ENCODE measurements at places on chromosomes 2 and 18.

DNA sequence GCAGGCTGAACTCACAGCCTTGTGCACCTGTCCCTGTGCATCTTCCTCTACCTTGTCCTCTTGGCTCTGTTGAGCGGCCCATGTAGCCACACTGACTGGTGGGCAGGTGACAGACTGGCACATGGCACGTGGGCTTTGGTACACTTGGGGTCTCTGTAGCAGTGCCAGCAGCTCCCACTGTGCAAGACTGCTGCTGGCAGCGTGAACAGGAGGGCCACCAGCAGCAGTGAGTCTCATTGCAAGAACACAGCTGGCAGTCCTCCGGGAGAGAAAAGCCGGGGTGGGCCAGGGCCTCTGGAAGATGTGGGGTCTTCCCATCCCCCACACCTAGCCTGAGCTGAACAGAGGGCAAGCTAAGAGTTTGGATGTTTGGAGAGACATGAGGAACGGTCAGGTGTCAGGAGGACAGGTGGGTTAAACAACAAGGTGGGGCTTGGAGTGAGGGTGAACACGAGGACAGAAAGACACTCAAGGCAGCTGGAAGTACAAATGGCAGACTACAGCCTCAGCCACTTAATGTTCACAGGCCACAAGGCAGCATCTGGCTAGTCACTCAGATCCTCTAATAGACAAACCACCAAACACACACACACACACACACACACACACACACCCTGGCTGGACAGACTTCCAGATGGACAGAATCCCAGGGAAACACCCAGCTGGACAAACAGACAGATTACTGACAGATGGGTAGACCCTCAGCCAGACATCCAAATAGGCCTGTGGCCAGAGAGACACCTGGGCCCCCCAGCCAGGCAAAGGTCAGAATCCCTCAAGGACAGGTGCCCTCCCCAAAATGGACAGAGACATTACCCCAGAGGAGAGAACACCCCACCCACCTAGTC lies 2.3 kb upstream of the PTPN18 start:
- no peak for DNase-seq

DNA sequence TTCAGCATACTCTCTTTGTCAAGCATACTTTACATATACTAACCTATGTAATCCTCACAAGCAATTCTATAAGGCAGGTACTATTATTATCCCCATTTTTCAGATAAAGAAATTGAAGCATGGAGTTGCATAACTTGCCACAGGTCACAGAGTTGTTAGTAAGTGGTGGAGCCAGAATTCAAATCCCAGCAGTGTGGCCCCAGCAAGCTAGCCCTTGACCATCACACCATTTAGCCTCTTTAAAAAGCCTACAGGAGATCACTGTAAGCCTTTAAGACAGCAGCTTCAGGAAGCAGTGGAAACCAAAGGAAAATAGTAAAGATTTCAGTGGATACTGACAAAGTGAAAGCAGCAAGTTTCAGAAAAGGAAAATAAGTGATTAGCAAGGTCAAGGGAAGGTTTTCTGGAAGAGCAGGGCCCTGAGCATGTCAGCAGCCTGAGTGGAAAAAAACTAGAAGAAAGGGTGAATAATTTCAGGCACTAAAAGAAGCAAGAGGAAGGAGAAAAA lies 11.7 kb downstream of the B4GALT6 start:
- DNase-seq: no peak

GRCh38 chr18:73462092-73462491 lies 594.3 kb upstream of the NETO1 start:
- DNase-seq: no peak

DNA sequence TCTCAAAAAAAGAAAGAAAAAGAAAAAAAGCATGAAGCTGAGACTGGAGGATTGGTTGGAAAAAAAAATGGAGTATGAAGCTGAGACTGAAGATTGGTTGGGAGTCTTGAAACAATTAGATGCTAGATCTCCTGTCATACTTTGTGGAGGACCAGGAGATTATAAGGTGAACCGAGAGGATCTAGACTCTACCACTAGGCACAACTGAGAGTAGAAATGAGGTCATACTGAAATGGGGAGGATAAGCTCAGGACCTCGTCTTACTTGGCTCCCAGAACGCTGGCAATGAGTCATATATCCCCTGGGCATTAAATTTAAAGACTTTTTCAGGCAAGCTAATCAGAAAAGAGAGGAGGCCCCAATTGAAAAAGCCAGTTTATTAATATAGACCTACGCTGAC lies 3.3 kb upstream of the ORC2 start:
- DNase-seq: no peak

GRCh38 chr2:55771612-55772011 lies 78.0 kb upstream of the PNPT1 start:
- peak; percentile 59 for DNase-seq

GRCh38 chr18:78642296-78642951 lies 337.2 kb upstream of the SALL3 start:
- DNase-seq: no peak

DNA sequence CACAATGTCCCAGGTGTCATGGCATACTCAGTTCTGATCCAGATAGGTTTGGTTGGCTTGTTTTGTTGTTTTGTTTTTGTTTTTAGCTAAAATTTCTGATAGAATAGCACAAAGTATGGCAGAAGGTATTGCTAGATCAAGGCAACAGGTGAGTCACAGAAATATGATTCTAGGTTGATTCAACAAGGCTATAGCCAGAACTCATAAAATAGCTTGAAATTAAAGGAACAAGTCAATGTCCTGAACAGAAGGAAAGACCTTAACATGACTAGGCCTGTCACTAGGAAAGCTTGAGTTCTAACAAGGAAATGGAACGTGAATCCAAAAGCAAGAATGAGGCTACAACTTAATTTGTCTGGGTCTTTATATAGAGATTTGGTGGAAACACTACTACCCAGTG lies 157.1 kb downstream of the GALNT3 start:
- DNase-seq: no peak

- DNase-seq: peak; percentile 56
These were observed 22.9 kb downstream of the RBM43 start for GRCh38 chr2:151238527-151239487.

DNA sequence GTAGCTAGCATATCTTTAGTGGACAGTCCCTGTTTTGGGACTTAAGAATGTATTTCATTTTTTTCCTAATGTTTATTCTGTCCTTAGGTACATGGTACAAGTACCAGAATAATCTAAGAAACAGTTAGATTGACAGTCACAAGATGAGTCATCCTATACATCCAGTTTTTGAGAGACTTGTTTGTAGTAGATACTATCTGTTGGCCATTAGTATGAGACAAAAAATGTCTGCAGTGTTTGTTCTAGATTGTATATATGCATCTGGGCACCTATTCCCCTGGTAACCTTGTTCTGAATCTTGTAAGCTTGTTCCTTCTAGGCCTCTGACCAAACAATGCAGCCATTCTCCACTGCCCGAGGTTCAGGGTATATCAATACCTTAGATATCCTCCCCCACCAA lies 1343.5 kb downstream of the SUCLG1 start:
- no peak for DNase-seq

DNA sequence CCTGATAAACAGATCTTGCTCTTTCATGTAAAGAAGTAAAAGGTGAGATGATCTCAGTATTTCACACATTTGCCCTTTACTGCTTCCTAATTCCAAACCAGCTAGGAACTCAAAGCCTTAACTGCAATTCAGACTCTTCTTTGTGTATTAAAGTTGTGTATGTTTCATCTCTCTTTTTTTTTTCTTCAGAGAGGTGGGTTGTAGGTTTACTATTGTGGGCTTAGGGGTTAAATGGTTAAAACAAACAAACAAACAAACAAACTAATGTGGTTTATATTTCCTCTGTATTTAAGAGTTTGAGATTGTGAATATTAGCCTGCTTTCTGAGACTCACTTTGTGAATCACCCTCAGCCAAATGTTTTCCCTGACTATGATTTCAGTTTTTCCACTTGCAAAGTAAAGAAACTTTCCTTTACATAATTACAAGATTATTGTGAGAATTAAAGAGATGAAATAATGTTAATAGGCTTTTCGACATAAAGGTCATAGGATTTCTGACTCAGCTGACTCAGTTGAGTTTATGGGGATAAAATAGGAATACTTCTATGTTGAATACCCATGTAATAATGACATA lies 2.8 kb downstream of the GULP1 start:
- DNase-seq: no peak

GRCh38 chr2:67596871-67597270 lies 199.7 kb downstream of the ETAA1 start:
- no peak for DNase-seq

DNA sequence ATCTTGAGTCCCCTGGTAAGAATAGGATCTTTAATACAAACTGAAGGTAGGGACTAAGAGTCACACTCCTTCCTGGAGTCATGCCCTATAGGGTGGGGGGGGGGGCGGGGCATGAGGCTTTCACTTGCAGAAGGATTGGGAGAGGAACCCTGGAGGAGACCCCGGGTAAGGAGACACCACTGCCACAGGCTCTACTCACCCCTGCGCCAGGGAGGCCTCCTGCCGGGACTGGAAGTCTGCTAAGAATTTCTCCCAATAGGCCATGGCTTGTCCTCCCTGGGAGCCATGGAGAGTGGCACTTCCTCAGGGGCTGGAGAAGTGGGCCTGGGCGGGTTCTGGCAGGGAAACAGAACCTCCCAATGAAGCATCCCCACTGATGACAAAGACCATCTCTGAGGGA lies 645.3 kb upstream of the RAB6C start:
- no peak for DNase-seq

DNA sequence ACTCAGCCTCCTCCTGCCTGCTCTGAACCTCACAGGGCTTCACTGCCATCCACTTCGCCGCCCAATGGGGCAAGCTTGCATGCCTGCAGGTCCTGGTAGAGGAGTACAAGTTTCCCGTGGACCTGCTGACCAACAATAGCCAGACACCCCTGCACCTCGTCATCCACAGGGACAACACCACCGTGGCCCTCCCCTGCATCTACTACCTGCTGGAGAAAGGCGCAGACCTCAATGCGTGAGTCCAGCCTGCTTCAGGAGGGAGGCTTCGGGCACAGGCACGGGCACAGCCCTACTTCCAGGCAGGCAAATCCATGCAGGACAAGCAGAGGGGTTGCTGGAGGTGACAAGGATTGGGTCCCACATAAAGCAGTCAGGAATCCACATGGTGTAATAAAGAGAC lies 1.2 kb downstream of the ANKRD53 start:
- DNase-seq: no peak

DNA sequence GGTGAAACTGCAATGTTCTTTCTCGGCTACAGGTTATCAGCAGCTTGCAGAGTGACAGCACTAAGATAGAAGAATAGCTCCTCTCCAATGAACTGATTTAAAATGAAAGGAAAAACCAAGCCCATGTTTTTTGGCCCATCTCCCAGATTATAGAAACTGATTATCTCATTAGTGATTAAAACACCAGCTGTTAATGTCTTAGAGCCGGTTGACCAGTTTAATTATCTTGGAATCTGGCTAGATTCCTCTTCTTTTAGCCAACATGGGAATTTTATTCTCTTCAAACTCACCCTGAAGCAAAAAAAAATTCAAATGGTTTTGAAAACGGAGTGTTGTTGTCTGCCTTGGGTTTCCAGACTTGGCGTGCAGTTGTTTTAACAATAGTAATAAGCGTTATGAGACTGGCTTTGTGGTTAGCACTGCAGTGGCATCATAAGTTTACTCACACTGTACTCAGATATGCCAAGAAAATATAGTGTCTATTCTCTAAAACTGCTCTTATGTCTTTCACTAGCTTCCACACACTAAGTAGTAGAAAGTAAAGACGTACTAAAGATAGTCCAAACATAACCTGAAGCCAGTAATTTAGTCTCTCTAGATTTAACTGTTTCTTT lies 665.3 kb downstream of the STK39 start:
- DNase-seq: peak; percentile 82

DNA sequence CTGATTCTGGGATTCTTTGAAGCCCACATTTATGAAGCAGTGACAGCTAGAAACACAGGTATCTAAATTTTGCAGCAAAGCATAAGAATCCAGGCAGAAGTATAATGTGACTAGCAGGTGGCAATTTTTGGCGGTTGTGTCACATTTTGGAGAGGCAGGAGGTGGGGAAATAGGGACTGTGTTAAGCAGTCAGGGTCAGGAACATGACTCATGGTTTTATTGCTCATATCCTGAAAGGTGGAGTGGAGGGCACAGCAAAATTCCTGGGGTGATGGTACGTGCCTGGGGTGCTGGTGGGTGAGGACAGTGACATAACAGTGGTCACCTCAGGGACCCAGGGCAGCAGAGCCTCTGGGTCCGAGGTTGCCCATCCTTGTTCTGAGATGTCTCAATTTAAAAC lies 63.5 kb upstream of the TTN start:
- DNase-seq: no peak

- DNase-seq: no peak
These were observed 28.9 kb downstream of the TOGARAM2 start for GRCh38 chr2:29009711-29010677.

DNA sequence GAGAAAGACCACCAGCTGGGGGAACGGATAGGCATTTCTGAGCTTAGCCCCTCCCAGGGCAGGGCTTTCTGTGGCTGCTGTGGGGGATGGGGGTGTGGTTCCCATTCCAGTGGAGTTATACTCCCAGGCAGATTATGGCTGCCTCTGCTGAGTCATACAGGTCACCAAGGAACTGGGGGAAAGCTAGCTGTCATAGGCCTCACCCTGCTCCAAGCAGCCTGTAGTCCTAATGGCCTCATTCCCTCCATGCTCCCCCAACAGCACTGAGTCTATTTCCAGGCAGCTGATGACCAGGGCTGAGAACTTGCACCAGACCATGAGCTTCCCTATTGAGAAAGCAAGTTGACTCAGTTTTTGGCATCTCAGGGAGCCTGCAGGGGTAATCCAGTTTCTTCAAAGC lies 87.1 kb downstream of the GPR39 start:
- DNase-seq: no peak

- DNase-seq: no peak
These were observed 43.0 kb downstream of the EVA1A start for GRCh38 chr2:75517547-75518230.

DNA sequence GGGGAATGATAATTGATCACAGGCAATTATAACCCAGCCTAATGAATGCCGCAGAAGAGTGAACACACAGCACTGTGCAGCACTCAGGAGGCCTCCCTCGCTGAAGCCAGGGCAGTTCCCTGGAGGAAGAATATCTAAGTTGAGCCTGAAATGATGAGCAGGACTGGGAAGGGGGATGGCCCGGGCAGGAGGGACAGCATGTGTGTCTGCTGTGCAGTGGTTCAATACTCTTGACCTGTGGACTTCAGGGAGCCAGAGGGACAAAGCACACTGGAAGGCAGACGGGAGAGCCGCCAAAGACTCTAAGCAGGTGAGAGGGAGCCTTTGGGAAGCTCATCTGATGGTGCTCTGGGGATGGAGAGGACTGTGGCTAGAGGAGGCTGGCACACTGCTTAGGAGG lies 62.6 kb downstream of the ARHGEF4 start:
- no peak for DNase-seq

- no peak for DNase-seq
These were observed 14.9 kb downstream of the ESPNL start for GRCh38 chr2:238114851-238115660.

All from kidney glomerular epithelial cell (primary cell).